ENCODE measurements at places on chromosomes 3 and 15.

- no peak for DNase-seq
These were observed 1028.3 kb upstream of the NR2F2 start for GRCh38 chr15:95302206-95302605.

DNA sequence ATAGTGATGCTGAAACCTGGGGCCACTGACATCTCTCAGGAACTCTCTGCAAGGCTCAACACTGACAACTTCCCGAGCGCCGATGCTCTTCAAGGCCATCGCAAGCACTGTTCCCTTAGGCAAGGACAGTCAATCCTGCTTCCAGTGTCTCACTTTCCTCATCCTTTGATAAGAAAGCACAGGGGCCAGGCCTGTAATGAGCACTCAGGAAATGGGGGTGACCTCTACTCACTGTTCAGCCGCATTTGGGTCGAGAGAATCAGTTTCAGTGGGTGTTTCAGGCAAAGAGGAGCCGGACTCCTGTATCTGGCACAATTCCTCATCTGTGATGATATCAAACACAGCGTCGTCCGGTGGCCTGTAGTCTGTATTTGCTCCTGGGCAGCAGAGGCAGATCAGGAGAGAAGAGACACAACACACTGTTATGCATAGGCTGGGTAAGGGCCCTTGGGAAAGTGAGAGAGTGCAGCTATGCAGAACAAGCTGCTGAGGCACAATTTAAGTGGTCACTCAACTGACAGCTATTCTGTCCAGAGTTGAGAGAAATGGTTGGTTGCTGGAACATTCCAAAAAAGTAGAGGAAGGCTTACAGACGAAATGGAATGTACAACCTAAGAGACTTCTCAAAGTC is 11.9 kb downstream of the CXCR6 start:
- no peak for DNase-seq

DNA sequence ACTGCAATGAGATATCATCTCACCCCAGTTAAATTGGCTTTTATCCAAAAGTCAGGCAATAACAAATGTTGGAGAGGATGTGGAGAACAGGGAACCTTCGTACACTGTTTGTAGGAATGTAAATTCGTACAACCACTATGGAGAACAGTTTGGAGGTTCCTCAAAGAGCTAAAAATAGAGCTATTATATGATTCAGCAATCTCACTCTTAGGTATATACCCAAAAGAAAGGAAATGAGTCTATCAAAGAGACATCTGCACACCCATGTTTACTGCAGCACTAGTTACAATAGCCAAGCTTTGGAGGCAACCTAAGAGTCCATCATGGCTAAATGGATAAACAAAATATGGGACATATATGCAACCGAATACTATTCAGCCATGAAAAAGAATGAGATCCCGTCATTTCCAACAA is 68.0 kb upstream of the HES1 start:
- no peak for DNase-seq

DNA sequence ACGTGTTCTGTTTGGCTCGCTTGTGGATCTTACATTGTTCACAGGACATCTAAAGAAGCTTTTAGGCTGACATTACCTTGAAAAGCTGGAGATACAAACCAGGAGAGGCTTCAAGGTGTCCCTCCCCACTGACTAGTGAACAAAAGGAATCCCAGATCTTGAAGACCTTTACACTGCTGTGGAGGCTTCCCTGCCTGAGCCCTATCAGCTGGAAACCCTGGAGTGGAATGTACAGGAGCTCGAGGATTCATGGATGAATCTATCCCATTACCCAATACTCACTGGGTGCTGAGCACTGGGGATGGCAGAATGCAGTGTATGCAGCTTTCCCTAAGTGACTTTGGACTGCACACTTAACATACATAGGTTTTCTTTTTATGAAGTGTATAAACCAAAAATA is 82.3 kb upstream of the MFGE8 start:
- DNase-seq = no peak

DNA sequence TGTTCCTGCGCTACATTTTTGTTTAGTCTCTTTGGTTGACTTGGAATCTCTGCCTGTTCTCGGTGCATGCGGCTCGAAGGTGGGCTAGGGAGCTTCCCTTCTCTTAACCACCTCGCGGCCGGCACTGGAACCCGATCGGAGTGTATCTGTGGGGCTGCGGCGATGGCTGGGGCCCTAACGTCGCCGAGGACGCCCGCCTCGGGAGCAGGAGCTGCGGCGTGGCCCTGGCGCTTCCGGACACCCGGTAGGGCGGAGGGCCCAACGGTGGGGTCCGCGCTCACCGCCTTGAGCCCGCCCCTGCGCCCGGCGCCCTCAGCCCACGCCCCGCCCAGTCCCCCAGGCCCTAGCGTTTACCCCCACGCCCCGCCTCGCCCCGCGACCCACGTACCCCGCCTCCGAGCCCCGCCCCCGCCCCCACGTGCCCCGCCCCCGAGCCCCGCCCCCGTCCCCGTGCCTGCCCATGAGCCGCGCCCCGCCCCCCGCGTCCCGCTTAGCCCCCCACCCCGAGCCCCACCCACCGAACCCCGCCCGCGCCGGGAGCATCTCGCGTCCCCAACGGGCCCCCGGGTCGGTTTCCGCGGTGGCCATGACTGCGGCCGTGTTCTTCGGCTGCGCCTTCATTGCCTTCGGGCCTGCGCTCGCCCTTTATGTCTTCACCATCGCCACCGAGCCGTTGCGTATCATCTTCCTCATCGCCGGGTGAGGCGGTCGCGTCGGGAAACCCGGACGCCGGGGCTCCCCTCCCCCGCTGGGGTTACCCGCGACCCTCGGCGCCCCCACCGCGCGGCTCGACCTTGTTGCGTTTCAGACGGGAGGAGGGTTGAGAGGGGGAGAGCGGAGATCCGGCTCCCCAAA is at the start of gene APH1B:
TSS of gene APH1B (plus strand) at position 568 of the 855 bp plus-strand sequence. CDS start at position 587, 19 bp downstream.
- peak; percentile 36 for DNase-seq

DNA sequence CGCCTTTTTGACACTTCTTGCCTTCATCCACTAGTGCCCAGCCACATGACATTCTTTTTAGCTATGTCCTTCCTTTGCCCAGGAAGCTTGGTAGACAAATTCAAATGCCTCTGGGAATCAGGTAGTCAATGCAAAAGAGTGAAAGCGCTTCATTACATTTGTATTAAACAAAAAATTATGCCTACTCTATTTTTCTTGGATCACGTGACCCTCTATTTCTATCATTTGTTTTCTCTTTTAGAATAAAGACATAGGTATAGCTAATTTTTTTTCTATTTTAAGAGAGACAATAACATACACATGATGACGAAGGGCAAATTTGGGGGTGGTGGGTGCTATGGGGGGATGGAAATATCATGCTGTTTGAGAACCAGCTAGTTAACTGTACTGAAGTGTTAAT is 384.8 kb downstream of the C3orf38 start:
- DNase-seq = no peak

- no peak for DNase-seq
These were observed 29.2 kb upstream of the TRPM1 start for GRCh38 chr15:31130576-31131237.

GRCh38 chr15:38030609-38031008 is 96.2 kb downstream of the TMCO5A start:
- no peak for DNase-seq

DNA sequence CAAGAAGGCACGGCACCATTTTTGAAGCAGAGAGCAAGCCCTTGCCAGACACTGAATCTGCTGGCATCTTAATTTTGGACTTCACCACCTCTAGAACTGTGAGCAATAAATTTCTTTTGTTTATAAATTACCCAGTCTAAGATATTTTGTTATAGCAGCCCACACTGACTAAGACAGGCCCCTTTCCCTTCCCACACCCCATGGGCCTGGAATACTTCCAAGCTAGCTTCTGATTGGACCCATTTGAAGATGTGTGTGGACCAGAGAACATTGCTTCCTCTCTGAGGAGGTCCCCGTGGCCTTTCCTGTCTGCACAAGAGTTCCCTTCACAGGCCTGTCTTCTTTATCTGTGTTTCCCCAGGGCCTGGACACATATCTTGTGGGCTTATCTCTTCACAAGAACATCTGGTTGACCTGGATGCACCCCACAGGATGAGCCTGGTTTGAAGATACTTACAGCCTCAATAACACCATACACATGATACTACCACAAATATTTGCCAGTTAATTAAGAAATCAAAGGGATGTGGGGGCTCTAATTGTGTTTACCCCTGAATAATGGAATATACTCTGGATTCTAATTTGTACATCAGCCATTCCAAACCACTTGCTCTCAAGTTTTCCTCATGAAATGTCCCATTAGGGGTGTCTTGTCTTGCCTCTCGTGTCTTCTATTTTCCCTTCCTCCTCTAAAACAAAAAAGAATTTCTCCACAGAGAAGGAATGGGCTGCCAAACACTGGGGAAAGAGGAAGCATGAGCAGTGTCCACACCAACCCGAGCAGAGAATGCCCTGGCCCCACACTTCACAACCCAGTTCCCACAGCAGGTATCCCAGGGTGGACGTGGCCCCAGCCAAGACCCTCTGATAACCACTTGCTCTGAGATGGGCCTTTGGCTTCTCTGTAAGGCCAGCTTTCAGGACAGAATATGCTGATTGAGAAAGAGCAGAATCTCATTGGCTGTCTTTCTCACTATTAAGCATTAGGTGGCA is 42.5 kb downstream of the GLB1 start:
- no peak for DNase-seq

DNA sequence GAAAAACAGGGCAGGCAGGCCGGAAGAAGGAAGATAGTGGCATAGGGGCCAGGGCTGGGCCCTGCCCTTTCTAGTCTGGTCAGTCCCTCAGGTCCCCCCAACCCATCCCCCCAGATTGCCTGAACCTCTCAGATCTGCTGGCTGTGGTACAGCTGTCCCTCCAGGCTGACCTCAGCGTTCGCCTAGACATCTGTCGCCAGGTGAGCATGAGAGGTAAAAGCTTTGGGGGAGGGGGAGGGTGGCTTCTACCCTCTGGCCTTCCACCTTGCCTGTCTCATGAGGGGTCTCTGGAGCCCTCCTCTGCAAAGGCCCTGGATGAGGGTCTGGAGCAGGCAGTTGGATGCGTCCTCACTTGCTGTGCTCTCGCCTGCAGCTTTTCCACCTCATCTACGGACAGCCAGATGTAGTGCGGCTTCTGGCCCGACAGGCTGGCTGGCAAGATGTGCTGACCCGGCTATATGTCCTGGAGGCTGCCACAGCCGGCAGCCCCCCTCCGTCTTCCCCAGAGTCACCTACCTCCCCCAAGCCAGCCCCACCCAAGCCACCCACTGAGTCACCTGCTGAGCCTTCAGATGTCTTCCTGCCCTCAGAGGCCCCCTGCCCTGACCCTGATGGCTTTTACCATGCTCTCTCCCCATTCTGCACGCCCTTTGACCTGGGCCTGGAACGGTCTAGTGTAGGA is 20.2 kb downstream of the NBEAL2 start:
- no peak for DNase-seq

DNA sequence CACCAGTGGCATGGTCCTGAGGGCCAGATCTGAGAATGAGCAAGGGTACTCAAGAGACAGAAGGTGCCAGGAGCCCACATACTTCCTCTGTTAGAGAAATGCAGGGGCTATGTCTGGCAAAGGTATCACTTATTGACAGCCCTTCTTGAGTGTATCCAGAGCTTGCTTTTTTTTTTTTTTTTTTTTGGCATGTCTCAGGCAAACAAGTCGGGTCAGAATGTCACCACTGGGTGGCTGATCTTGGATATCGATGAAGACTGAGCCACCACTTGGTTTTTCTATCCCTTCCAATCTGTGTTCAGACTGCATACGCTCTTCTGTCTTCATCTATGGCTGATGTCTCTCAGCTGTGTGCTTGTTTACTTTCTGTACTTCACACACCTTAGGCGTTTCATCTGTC is 363.4 kb upstream of the C2CD4B start:
- no peak for DNase-seq

DNA sequence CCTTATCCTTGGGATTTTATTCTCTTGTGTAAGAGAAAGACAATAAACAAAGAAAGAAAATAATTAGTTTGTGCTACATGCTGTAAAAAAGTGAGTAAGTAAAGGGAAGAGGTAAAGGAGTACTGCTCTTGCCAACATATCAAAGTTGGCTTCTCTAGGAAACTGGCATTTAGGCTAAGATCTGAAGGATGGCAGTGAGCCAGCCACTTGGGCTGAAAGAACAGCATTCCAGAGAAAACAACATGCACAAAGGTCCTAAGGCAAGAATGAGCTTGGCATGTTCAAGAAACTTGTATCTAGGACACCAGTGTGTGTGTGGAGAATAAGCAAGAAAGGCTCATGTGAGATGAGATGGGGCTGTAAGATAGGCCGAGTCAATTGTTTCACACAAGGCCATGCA is 245.5 kb upstream of the MANF start:
- DNase-seq = no peak

GRCh38 chr3:71511446-71511845 is 72.1 kb downstream of the FOXP1 start:
- DNase-seq = no peak

- no peak for DNase-seq
These were observed 25.1 kb downstream of the FSTL1 start for GRCh38 chr3:120425572-120426250.

GRCh38 chr3:43921056-43921648 is 230.4 kb downstream of the ABHD5 start:
- no peak for DNase-seq

- no peak for DNase-seq
These were observed 103.0 kb downstream of the LARS2 start for GRCh38 chr3:45491344-45491743.

- peak; percentile 88 for DNase-seq
These were observed 10.0 kb upstream of the ST8SIA2 start for GRCh38 chr15:92383519-92384324.
